Left lung (tissue), 14 donors: ENCODE measurements at places on chromosomes 16 and 17. TPM values are rescaled to one million over a fixed set of nuclear protein-coding genes. Genes with fewer than 3 reads are reported as not detected.

GRCh38 chr16:74902161-74902560 is 82.8 kb downstream of the WDR59 start:
- no peak for DNase-seq

Gene CASKIN1
- polyA plus RNA-seq = 0.18 TPM

- no peak for DNase-seq
Measured at GRCh38 chr17:50668838-50669581, 34.3 kb downstream of the ABCC3 start.

GRCh38 chr17:7356072-7356549 is 1.2 kb downstream of the TMEM95 start:
- peak; percentile 45 for DNase-seq

DNA sequence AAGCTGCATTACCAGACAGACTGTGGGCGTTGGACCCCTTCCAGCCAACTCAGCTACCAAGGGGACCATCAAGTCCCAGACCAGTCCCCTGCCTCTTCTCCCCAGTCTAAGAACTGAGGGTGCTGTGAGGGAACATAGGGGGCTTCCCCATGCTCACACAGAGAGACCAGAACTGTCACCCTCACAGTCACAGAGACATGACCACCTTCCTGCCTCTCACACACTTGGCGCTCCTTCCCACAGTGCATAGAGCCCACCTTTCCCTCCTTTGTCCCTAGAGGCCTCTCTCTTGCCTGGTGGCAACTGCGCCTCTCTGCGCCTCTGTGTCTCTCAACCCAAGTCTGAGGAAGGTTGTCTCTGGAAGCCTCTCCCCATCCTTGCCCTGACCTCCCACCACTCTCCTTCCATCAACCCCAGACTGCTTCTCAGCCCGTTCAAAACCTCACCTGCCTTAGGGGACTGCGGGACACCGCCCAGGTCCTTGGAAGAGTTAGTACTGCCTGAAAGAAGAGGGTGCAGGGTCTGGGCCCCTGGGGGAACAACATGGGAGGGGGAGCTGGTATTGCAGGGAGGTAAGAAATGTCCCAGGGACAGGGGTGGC is 6.1 kb upstream of the LHX1 start:
- DNase-seq = no peak

DNA sequence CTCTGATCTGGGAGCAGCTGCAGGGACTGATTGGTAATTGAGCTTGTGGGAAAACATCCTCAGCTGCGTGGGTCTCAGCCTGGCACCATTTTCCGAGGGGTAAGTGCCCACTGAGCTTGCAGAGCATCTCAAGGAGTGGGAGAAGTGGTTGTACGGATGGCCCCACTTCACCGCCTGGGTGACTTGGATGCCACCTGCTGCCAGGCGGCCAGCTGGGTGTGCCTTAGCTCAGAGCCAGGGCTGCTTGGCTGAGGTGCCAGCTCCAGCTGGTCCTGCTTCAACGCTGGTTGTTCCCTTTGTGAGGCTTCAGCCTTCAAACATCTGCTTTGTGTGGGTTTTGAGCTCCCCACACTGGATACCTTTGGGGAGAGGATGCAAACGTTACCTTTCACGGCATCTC is 482.7 kb upstream of the EEF2KMT start:
- no peak for DNase-seq

Gene CACNG5
- polyA plus RNA-seq = not detected
